ENCODE measurements at places on chromosomes 4 and X.

DNA sequence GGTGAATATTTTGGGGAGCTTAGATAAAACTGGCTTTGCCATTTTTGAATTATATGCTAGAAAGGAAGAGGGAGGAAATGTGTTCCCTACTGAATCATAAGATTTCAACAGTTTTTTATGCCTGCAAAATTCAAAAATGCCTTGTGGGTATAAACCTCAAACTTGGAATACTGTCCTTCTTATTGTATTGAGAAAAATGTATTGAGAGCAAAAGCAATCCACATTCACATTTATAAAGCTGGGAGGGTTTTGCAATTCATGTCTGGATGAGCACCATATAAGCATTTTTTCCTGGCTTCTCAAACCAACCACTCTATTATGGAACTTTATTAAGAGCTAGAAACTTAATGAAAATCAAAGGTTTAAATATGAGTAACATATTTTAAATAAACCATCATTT lies 289.8 kb downstream of the PCDH7 start:
- no peak for DNase-seq

DNA sequence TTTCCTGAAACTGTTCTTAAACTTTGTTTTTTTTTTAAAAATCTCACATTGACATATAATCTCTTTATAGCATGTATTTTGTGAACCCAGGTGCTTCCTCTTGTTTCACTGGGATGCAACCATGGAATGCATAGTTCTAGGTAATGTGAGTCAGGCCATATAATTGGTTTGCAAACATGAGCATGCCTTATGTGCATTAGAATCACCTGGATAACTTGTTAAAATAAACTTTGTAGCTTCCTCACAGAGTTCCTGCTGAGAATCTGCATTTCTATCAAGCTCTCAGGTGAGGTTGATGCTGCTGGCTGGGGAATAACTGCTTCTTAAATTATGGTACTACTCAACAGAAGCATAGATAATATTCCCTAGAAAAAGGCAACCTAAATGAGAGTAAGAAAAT lies 940.3 kb upstream of the LCORL start:
- DNase-seq = no peak

GRCh38 chrX:103254171-103254824 lies 657 bp downstream of the TCEAL8 start:
- DNase-seq = peak; percentile 47

GRCh38 chr4:108210989-108211835 lies 42.5 kb upstream of the LEF1 start:
- DNase-seq = no peak

DNA sequence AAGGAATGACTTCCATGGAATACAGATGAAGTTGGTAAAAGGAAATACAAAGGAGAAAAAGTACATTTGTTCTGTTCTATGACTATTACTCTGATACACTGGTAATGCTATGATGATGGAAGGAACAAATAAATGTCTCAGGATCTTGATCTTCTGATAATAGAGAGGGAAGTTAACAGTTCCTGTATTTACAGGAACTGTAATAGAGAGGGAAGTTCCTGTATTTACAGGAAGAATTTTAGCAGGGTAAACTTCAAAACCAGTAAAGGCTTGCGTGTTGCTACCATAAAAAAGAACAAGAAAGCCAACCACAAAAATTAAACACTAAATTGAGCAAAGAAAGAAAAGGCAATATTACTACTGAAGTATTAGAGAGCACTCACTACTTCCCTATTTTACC lies 91.7 kb upstream of the HPGD start:
- no peak for DNase-seq
